NCI-H1930 (cell line): ENCODE measurements at places on chromosomes 2 and 18.

DNA sequence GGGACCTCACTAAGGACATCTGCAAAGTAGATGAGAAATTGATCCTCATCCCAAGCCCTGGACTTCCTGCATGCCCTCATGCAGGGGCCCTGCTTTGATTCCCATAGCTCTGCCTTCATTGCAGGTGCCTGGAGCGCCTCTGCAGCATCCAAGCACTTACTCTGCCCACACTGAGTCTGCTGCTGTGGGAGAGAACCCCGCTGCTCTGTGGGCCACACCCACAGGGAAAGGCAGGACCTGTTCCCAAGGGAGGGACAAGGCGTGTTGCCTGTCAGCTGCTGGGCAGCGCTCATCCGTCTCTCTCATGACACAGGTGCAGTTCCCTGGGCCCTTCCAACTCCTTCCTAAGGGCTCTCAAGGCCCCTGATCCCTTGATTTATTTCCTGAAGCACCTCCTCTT, 266.8 kb upstream of the SMIM21 start:
- no peak for DNase-seq

- DNase-seq, result no peak
Observed at GRCh38 chr2:15836689-15837610, 103.4 kb upstream of the MYCN start.

- DNase-seq, result no peak
Observed at GRCh38 chr18:13389491-13390131, 171.1 kb downstream of the LDLRAD4 start.

DNA sequence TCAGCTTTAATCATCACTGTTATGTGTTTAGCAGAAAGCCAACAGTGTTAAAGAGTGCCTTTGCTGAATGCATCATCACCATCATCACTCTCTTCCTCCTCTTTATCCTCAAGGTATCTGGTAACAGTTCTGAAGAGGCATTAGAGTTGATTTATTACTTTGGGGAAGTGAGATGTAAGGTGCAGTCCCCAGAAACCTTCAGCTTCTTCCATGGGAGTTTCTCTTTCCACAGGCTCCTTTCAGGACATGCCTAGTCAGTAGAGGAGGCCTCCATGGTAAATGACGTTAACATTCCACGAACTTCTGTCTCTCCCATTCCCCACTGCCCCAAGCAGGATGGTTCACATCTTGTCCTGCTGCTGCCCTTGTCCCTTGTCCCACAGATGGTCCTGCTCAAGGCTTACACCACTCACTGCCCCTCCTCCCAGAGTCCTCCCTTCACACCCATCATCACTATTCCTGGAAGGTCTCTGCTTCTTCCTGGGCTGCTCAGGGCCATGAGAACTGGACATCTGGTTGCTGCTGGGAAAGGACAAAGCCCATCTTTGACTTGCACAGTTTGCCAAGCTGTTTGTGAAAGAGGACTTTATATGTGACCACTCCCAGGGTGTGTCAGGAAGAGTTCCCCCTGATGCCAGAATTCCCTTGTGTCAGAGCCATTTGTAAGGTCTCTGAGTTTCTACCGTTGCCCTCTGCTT, 5.3 kb upstream of the REG1A start:
- no peak for DNase-seq

DNA sequence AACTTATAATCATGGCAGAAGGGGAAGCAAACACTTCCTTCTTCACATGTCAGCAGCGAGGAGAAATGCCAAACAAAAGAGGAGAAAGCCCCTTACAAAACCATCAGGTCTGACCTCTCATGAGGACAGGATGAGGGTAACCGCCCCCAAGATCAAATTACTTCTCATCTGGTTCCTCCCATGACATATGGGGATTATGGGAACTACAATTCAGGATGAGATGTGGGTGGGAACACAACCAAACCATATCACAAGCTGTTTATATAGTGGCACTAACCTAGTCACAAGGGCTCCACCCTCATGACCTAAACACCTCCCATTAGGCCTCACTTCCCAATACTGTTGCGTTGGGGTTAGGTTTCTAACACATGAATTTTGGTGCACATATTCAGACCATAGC, 110.0 kb downstream of the OSBPL6 start:
- no peak for DNase-seq

DNA sequence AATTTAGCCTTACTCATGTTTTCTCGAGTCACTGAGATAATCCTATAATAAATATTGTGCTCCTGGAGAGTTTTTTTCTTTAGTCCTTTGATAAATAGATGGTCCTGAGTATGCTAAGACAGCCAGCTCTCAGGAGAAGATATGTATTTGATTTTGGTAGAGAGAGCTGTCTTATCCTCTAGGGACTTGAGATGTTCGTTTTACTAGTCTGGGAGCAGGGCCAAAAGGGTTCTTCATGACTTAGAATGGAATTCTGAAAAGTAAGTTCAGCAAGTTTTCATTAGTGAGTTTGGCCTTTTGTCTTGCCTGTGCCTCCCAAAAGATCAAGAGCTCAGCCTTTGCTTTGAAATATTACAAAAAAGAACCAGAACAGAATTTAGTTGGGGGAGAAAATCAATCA, 246.7 kb downstream of the BABAM2 start:
- no peak for DNase-seq

DNA sequence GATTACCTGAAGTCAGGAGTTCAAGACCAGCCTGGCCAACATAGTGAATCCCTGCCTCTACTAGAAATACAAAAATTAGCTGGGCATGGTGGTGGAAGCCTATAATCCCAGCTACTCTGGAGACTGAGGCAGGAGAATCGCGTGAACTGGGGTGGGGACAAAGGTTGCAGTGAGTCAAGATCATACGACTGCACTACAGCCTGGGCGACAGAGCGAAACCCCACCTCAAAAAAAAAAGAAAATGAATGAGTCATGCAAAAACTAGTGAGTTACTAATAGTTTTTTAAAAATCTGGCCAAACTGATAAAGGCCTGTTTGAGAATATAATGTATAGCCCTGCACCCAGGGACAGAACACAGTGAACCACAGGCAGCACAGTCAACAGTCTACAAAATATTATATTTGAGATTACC, 17.5 kb downstream of the AFG3L2 start:
- no peak for DNase-seq

DNA sequence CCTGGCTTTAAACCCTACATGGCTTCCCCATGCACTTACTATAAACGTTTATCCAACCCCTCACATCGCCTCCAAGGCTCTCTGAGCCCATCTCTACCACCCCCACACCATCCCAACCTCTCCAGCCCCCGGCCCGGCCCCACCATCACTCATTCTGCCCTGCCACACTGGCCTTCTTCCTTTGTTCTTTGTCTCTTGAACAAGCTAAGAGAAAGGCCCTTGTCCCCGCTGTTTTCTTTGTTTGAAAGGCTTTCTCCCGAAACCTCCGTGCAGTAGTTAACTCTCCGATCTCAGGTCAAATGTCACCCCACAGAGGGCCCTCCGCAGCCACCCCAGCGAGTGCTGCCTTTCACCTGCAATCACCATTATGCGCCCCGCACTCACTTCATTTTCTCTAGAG, 100.4 kb downstream of the AFF3 start:
- DNase-seq, result no peak

DNA sequence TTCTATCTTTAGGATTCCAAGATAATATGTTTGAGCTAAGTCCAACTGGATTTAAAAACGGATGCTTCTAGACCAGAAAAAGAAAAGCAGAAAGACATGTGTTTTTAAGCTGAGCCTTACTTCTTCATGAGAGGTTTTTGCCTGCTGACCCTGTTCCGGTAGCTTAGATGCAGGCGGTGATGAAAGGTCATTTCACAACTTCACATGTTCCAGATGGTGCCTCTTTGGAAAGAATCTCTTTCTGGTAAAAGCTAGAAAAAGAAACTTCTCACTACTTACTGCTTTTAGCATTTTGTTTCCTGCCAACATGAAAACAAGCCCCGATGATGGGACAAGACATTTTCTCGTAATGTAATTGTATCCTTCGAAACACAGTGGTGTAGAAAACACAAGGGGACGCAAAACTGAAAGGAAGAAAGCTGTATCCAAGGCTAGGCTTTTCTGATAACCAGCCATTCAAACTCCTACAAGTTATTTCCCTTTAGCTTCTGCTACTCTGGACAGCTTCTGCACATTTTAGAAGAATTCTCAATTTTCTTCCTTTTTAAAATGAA, 407.3 kb upstream of the LYPD1 start:
- no peak for DNase-seq

- no peak for DNase-seq
Observed at GRCh38 chr2:72004201-72004915, 143.3 kb downstream of the CYP26B1 start.

- DNase-seq, result no peak
Observed at GRCh38 chr2:195995499-195995898, 73.1 kb downstream of the DNAH7 start.

- no peak for DNase-seq
Observed at GRCh38 chr2:30221531-30221930, 9.8 kb upstream of the LBH start.

- DNase-seq, result no peak
Observed at GRCh38 chr18:42159146-42159545, 204.1 kb downstream of the PIK3C3 start.
